MV-4-11 (cell line): ENCODE measurements at places on chromosomes 5 and 9.

- peak; percentile 41 for DNase-seq
Observed at GRCh38 chr9:2015581-2016407, 647 bp downstream of the SMARCA2 start.

- DNase-seq, result no peak
Observed at GRCh38 chr5:71974165-71974564, 133.1 kb upstream of the MAP1B start.

DNA sequence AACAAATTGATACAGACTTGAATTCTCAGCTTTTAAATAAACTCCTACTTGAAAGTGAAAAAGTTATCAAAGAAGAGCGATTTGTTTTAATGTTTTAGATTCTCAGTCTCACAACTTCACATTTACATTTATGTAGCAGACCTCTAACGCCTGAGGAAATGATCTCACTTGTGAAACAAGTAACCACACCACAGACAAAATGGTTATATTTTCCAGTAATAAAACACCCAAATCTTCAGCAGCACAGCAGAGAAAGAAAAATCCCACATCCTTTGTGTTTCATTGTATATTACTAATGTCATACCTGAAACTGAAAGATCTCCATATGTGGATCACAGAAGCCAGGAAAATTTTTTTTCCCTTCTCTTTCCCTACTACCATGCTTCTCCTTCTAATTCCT is 29.8 kb upstream of the GZMA start:
- DNase-seq, result peak; percentile 19

- DNase-seq, result peak; percentile 21
Observed at GRCh38 chr9:35341585-35341984, 148.3 kb upstream of the RUSC2 start.

DNA sequence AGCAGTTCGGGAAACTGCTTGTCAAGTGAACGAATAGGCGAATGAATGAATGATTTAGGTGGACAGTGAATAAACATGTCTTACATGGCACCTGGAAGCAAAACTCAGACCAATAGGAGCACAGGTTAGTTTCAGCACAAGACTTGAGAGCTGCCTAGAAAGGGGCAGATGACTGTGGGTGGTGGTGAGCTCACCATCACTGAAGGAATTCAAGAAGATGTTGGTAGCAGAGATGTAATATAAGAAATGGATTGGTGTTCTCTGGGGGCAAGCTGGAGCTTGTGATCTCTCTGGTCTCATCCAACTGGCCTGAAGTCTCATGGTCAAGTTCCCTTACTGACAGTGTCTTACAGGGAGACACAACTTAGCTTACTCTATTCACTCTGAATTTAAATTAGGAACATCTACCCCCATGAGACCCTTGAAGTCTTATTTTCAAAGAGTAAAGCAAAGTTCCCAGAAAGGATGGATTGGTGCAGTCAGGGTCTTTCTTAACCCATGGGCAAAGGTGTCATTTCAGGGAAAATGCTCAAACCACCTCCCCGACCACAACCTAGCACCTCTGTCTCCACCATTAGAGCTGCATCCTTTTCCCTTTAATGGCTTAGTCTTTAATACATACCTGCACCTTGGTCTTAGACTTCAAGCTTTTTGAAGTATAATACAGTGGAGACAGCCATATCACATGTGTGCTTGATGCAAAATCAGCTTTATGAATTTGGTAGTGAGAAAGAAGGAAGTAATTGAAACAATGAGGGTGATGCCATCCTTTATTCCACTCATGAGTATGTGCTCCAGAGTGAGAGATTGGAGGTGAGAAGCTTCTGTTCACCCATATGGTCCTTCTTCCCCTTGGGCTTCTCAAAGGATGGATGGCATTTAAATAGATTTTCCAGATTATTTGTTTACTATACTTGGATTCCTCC is 5.1 kb downstream of the LCP2 start:
- DNase-seq, result no peak

DNA sequence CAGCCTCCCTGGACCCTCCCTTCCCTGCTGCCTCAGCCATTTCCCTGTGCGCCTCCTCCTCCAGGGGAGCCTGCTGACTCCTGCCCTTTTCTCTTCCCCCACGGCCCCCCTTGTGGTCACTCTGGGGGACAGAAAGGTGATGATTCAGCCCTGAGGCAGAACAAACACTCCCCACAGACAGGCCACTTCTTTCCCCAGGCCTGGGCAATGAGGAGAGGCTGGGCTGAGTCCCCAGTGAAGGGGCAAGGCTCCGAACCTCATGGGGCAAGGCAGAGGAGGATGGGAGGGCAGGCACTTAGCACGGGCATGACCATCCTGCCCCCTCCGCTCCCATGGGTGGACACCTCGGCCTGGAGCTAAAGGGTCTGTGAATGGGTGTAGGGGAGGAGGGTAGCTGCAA is 21.0 kb downstream of the CSF1R start:
- no peak for DNase-seq

DNA sequence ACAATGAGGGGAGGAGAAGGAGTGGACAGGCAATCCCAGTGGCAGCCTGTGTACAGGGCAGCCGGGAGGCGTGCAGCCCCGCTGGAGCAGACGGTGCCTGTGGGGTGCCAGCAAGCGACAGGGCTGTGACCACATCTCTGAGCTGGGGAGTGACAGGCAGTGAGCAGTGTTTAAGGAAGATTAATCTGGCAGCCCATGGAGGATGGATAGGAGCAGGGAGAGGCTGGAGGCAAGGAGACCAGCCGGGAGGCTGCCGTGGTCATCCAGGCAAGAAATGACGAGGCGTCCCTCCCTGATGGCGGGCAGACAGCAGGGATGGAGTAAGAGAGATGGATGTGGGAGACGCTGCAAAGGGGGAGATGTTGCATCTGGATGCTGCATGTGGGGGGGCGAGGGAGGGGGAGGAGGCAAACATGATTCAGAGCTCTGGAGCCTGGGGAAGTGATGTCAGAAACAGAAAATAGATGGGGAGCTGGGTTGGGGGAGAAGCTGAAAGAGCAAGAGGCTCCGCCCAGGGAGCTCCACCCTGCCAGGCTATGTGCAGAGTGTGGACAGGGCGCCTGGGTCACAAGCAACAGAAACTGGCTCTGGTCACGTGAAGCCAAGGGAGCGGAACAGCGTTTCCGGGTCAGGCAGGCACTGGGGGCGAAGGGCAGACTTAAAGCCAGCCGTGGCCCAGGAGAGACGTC is 12.6 kb downstream of the UNC5A start:
- peak; percentile 42 for DNase-seq
